Fibroblast of skin of left biceps (primary cell): ENCODE measurements at places on chromosomes 7 and 10.

DNA sequence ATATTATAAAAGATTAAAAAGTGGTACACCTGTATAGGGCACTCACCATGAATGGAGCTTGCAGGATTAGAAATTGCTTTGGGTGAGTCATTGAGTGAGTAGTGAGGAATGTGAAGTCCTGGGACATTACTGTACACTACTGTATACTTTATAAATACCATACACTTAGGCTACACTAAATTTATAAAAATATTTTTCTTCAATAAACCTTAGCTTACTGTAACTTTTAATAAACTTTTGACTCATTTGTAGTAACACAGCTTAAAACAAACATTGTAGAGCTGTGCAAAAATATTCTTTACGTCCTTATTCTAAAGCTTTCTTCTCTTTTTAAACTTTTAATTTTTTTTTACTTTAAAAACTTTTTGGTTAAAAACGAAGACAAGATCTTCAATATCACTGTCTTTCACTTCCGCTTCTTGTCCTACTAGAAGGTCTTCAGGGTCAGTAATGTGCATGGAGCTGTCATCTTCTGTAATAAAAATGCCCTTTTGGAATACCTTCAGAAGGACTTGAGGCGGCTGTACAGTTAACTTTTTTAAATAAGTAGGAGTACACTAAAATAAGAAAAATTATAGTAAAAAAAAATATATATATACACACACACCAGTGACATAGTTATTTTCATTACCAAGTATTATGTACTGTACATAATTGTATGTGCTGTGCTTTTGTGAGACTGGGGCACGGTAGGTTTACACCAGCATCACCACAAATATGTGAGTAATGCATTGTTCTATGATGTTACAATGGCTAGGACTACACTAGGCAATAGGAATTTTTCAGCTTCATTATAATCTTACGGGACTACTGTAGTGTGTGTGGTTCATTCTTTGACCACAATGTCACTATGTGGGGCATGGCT lies 3.5 kb downstream of the STK31 start:
- peak; percentile 60 for DNase-seq

DNA sequence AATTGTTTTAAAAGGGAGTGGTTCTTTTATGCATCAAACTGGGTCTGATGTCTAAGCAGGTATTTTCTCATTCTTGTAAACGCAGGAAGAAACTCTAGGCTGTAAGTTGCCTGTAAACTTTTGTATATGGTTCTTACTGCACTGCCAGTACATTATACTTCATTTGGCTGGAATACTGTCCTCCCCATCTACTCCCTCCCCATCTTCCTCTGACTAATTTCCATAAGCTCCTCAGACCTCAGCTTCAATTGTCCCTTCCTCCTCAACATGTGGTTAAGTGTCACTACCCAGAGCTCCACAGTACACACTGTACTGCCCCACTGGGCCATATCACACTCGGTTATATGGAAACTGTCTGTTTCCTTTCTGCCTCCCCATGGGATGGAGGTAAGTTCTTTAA lies 161.4 kb upstream of the MDFIC start:
- DNase-seq, result no peak

DNA sequence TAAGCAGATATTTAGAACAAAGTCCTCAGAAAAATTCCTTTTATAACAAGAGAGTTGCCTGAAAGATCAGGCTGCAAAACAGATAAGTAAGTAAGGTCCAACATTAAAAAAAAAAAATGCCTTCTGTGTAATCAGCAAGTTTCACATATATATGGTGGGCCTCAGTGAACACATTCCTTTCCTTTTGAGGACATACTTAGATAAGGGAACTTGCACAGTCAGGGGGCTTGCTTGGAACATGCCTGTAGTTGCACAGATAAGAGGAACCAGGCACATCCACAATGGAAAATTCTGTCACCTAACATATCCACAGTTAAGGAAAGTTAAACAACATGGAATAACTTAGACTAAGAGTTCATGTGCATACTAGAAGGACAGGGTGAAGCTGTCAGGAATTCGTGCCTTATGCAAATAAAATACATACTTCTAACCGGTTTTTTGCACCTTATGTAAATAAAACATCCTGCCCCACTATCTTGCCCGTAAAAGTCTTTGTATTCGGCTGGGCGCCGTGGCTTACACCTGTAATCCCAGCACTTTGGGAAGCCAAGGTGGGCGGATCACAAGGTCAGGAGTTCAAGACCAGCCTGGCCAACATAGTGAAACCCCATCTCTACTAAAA lies 257.3 kb downstream of the ZNF33B start:
- no peak for DNase-seq

DNA sequence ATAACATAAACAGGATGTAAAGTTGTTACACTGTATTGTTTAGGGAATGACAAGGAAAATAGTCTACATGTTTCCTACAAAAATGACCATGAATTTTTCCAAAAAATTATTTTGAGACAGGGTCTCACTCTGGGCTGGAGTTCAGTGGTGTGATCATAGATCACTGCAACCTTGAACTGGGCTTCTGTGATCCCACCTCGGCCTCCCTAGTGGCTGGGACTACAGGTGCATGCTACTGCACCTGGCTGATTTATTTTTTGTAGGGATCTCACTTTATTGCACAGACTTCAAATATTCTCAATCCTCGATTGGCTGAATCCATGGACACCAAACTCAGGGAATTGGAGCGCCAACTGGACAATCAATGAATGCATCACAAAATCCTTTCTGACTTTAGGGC lies 6.6 kb downstream of the CHCHD2 start:
- DNase-seq, result no peak

DNA sequence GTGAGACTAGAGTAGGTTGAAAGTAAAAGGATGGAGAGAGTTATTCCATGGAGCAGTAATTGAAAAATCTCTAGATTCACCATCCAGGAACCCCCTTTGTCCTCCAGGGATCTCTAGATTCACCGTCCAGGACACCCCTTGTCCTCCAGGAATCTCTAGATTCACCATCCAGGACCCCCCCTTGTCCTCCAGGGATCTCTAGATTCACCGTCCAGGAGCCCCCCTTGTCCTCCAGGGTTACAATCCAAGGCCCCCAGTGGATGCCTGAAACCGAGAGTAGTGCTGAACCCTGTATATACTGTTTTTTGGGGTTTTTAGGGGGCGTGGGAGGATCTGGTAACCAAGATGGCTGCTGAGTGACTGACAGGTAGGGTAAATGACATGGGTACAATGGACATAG lies 38.3 kb upstream of the PPP2R2D start:
- DNase-seq, result no peak

GRCh38 chr10:62133618-62134017 lies 135.0 kb downstream of the RTKN2 start:
- no peak for DNase-seq
